ENCODE measurements at places on chromosomes 3 and 15. TPM values are rescaled to one million over a fixed set of nuclear protein-coding genes. Genes with fewer than 3 reads are reported as not detected.
A peak's percentile ranks its signal among the peaks of the same experiment; 100 is the strongest.

RARRES1 gene
- polyA plus RNA-seq: not detected

- H3K4me1 ChIP-seq: no peaks in the 10 kb centered on the region
- DNase-seq: no peak
- no peak overlapping the region for H3K27ac ChIP-seq
- no peaks in the 10 kb centered on the region for H3K36me3 ChIP-seq
- no peaks in the 10 kb centered on the region for H3K27me3 ChIP-seq
These were observed 490.4 kb upstream of the CFAP20DC start for GRCh38 chr3:59540241-59540640.

- DNase-seq: no peak
- no peak overlapping the region for H3K4me3 ChIP-seq
- H3K27ac ChIP-seq: no peak overlapping the region
- peaks cover 5% of the 10 kb centered on the region for H3K4me1 ChIP-seq
These were observed 233.6 kb upstream of the CTDSPL start for GRCh38 chr3:37627951-37628620.

GRCh38 chr3:30135190-30135589 is 471.2 kb upstream of the TGFBR2 start:
- no peaks in the 10 kb centered on the region for H3K27me3 ChIP-seq
- H3K4me3 ChIP-seq: no peak overlapping the region
- no peak overlapping the region for H3K27ac ChIP-seq
- DNase-seq: no peak
- H3K36me3 ChIP-seq: no peaks in the 10 kb centered on the region
- no peaks in the 10 kb centered on the region for H3K4me1 ChIP-seq

FAM98B gene
- polyA plus RNA-seq: 1.3 TPM

SPRED1 gene
- 0.16 TPM for polyA plus RNA-seq

GRCh38 chr3:153658136-153658535 is 463.1 kb upstream of the ARHGEF26 start:
- no peak overlapping the region for H3K4me3 ChIP-seq
- H3K27me3 ChIP-seq: no peaks in the 10 kb centered on the region
- no peaks in the 10 kb centered on the region for H3K36me3 ChIP-seq
- no peak overlapping the region for H3K27ac ChIP-seq
- no peaks in the 10 kb centered on the region for H3K4me1 ChIP-seq

MUC13 gene
- not detected for polyA plus RNA-seq

GRCh38 chr3:58356054-58356453 is 23.4 kb downstream of the PXK start:
- peaks cover 9% of the 10 kb centered on the region for H3K36me3 ChIP-seq
- H3K4me3 ChIP-seq: peak overlapping the region; percentile 4
- peak overlapping the region; percentile 97 for H3K27ac ChIP-seq
- DNase-seq: peak; percentile 81
- peaks cover 75% of the 10 kb centered on the region for H3K4me1 ChIP-seq

- H3K4me1 ChIP-seq: no peaks in the 10 kb centered on the region
- H3K27ac ChIP-seq: no peak overlapping the region
- no peaks in the 10 kb centered on the region for H3K36me3 ChIP-seq
- H3K4me3 ChIP-seq: no peak overlapping the region
These were observed 47.0 kb upstream of the RBP1 start for GRCh38 chr3:139586420-139587017.

DNA sequence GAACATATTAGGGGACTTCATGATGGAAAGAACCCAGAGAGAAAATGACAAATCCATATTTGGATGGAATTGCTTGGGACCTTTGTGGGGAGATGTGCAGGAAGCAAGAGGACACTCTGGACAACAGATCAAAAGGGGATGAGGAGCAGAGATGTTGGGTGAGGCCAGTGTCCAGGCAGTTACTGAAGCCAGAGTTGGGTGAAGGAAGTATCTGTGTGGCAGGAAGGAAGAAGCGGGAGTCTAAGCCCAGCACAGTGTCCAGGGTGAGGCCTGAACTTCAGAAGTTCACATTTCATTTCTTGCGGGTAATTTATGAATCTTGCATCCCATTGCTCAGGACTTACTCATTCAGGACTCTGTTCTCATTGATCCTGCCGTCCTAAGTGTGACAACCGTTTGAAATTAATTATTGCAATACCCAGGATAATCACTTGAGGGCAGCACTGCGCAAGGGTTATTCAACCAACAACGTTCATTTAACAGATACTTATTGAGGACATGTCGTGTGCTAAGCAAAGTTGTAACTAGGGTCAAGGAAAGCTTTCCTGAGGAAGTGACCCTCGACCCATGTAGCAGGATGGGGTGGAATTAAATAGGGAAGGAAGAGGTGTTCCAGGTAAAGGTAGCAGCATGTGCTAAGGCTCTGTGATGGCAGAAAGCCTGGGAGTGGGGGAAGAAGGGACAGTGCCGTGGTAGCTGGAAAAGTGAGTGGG is 61.3 kb upstream of the CMTM8 start:
- H3K27ac ChIP-seq: no peak overlapping the region
- DNase-seq: peak; percentile 77
- H3K4me1 ChIP-seq: peaks cover 15% of the 10 kb centered on the region
- no peaks in the 10 kb centered on the region for H3K27me3 ChIP-seq
- no peaks in the 10 kb centered on the region for H3K36me3 ChIP-seq

CTNNB1 gene
- 295 TPM for polyA plus RNA-seq

- no peak overlapping the region for H3K27ac ChIP-seq
- no peaks in the 10 kb centered on the region for H3K4me1 ChIP-seq
- H3K27me3 ChIP-seq: no peaks in the 10 kb centered on the region
These were observed 86.5 kb upstream of the PFN2 start for GRCh38 chr3:150057227-150057626.

- no peak overlapping the region for H3K27ac ChIP-seq
- H3K27me3 ChIP-seq: no peaks in the 10 kb centered on the region
- no peak overlapping the region for H3K4me3 ChIP-seq
- H3K36me3 ChIP-seq: no peaks in the 10 kb centered on the region
- no peak for DNase-seq
These were observed 139.6 kb downstream of the RBPMS2 start for GRCh38 chr15:64635499-64636495.

DNA sequence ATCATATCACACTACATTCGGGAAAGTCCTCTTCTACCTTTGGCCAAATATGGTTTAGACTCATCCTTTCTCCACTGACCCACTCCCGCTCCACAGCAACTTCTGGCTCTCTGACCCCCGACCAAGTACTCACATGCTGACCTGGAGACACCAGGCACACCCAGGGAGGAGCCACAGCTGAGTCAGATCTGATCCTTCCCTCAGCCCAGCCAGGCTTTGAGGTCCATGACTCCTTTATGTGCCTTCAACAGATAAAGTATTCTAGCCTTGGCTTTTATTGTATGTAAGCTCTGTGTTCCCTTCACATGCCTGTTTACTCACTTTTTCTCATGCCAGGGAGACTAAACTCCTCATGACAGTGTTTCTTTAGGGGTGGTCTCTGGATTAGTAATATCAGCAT is 166.9 kb upstream of the UMPS start:
- H3K4me3 ChIP-seq: no peak overlapping the region
- no peaks in the 10 kb centered on the region for H3K4me1 ChIP-seq
- peaks cover 6% of the 10 kb centered on the region for H3K27me3 ChIP-seq
- H3K36me3 ChIP-seq: no peaks in the 10 kb centered on the region
- DNase-seq: no peak
- no peak overlapping the region for H3K27ac ChIP-seq
